ENCODE measurements at places on chromosomes 12 and 14.
A peak's percentile ranks its signal among the peaks of the same experiment; 100 is the strongest.

GRCh38 chr12:91074154-91074709, 16.4 kb upstream of the KERA start:
- no peak for DNase-seq

DNA sequence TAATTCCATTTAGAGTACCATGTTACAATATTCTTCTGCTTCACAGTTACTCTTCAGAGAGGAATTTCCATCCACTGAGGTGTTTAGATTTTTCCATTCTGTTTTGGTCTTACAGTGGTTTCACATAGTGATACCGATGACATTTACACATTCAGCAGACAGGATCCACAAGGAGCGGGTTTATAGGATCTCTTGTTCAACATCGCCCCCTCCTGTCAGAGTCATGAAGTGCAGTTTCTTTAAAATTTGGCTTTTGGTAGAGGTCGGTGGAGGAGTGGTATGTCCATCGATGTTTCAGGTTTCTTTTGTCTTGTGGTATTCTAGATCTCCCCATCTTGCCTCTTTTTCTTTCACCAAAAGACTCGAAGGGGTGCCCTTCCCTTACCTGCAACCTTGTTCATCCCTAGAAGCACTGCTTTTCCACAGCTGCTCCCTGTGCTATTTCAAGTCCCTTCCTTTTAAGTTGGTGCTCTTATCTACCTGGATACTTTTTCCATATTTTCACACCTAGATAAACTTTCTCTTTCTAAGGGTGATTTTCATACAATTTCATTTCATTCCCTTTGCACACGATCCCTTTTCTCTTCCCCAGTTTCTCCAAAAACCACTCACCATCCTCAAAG, 181.3 kb downstream of the ITPR2 start:
- no peak for DNase-seq

- DNase-seq, result no peak
These were observed 29.2 kb upstream of the DCN start for GRCh38 chr12:91211866-91212265.

DNA sequence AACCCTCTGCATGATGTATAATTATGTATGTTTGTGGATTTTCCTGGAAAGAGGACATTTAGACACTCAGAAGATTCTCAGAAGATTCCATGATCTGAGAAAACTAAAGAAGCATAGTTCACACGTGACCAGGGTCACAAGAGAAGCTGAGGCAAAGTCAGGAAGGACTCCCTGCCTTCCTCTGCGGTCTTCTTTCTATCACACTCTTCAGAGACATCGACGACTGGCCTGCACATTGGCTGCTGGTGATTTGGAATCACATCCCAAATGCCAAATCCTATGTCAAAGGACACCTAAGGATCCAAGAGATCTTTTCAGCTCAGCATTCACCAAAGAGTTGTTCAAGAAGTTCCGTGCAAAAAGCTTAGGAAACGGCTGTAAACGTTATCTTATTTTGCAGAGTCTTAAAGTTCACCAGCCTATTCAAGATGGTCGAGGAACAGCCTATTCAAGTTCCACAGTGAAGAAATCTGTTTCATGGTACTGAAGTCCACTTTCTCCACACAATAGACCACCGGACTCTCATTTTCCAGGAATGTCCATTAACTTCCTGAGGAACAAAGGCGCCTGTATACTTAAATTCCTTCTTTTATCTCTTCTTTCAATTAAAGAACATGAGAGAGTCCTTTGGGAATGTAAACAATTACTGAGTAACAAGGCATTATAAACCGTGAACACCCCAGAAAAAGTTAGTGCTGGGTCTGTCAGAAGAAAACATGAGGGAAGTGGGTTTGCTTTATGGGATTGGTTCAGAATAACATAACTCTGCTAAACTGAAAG, 42.1 kb downstream of the IGF1 start:
- no peak for DNase-seq

- no peak for DNase-seq
These were observed 41.2 kb downstream of the DGLUCY start for GRCh38 chr14:91154851-91155625.

GRCh38 chr14:61516118-61516743, 179.1 kb upstream of the HIF1A start:
- no peak for DNase-seq

- DNase-seq, result no peak
These were observed 62.8 kb upstream of the GPATCH2L start for GRCh38 chr14:76088771-76089571.

DNA sequence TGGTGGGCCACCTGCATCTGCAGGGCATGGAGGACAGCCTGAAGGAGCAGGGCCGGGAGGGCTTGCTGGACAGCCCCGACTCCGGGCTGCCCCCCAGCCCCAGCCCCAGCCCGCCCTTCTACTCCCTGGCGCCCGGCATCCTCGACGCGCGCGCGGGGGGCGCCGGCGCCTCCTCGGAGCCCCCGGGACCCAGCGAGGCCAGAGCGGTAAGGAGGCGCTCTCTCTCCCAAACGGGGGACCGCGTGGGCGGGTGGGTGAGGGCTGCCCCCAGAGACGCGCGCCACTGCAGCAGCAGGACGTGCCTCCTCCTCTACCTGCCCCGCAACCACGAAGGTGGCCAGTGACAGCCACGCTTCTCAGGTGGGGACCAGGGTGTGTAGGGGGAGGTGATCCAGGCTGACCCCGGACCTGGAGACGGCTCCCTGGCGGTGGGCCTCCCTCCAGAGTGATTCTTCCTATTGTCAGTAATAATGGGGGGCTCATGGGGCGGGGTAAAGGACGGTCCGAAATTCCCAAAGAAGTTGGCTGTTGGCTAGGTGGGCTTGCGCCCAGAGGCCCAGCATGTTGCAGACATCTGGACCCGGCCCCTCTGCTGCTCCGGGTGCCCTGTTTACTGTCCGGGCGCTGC, 652 bp downstream of the RFLNA start:
- DNase-seq, result no peak

GRCh38 chr12:45989721-45990467, 480 bp downstream of the SCAF11 start:
- peak; percentile 17 for DNase-seq

- no peak for DNase-seq
These were observed 2.6 kb upstream of the POC1B start for GRCh38 chr12:89528434-89528833.

- DNase-seq, result no peak
These were observed 1366.8 kb upstream of the TMEM132C start for GRCh38 chr12:126899926-126900792.

DNA sequence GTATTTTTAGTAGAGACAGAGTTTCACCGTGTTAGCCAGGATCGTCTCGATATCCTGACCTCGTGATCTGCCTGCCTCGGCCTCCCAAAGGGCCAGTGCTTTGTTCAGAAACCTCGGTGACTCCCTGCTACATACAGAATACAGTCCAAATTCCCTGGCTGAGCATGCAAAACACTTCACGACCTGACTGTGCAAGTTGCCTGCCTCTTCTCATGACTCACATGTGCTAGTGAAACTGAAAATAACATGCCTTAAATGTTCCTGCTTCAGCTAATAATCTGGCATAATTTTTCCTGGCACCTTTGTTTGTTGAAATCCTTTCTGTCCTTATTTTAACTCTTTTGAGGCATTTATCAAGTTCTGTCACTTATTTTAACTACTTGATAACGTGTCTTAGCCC, 8.2 kb downstream of the DMAC2L start:
- DNase-seq, result no peak

Measured in stimulated activated CD8-positive, alpha-beta memory T cell treated with anti-CD3 and anti-CD28 coated beads, Interleukin-4, amount 100 ng/mL, for 1 hour (primary cell).